NCI-H1092 (cell line): ENCODE measurements at places on chromosomes 13 and 19.

DNA sequence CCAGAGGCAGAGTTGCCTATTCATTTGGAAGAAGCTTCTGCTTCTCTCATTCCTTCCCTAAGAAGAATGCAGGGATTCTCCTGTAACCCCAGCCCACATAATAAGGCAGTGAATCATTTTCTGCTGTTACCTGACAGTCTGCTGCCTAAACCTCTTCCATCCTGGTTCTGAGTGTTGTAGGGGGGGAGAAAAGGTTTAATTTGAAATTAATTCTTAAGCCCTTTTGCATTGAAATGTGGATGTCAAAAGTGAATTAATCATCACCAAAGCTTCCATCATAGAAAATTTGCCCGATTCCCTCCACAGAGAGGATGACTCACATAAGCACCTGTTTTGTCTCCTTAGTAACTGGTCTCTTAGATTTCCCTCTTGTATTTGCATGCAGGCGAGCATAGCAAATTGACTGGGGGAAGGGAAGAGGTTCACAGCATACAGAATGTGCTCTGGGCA lies 146.7 kb upstream of the FNDC3A start:
- peak; percentile 70 for DNase-seq

DNA sequence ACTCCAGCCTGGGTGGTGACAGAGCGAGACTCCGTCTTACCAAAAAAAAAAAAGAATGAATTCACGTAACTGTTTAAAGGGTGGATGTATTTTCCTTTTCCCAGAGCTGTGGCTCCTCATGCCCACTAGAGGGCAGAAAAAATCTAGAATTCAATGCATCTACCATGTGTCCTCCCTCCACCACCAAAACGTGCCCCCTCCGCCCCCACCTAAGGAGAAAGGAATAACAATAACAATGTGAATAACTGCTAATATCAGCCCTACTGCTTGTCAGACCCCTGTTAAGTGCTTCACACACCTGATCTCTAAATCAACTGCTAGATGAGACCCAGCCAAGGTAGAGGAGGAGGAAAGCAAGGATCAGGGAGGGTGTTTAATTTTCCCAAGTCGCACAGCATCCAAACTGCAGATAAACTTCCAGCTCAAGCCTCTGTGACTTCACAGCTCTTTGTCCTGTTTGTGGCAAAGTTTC lies 20.2 kb upstream of the PNMA8B start:
- DNase-seq: no peak

- DNase-seq: no peak
Measured at GRCh38 chr19:51319649-51320279, 8.3 kb downstream of the IGLON5 start.

DNA sequence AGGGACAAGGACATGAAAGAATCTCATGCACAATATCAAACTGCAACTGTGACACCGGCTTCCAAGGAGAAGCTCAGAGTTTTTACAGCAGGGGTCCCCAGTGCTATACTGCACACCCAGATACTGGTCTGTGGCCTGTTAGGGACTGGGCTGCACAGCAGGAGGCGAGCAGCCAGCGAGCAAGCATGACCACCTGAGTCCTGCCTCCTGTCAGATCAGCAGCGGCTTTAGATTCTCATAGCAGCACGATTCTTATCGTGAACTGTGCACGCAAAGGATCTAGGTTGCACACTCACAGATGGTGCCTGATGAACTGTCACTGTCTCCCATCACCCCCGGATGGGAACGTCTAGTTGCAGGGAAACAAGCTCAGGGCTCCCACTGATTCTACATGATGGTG lies 13.1 kb upstream of the CD22 start:
- DNase-seq: no peak

DNA sequence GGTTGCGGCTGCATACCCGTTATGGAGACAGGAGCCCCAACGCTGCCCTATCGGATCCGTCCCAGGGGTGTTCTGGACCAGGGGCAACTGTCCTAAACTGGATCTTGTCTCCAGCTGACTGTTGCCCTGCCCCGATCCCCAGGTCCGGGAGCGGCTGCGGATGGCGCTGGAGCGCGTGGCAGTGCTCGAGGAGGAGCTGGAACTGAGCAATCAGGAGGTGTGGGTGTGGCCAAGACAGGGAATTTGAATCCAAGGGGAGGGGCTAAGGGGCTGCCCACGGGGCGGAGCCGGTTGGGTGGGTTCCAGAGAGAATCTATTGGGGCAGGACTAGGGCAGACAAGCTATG lies 9.9 kb downstream of the PPFIA3 start:
- no peak for DNase-seq

GRCh38 chr13:91232716-91233115 lies 114.8 kb upstream of the MIR17HG start:
- no peak for DNase-seq

DNA sequence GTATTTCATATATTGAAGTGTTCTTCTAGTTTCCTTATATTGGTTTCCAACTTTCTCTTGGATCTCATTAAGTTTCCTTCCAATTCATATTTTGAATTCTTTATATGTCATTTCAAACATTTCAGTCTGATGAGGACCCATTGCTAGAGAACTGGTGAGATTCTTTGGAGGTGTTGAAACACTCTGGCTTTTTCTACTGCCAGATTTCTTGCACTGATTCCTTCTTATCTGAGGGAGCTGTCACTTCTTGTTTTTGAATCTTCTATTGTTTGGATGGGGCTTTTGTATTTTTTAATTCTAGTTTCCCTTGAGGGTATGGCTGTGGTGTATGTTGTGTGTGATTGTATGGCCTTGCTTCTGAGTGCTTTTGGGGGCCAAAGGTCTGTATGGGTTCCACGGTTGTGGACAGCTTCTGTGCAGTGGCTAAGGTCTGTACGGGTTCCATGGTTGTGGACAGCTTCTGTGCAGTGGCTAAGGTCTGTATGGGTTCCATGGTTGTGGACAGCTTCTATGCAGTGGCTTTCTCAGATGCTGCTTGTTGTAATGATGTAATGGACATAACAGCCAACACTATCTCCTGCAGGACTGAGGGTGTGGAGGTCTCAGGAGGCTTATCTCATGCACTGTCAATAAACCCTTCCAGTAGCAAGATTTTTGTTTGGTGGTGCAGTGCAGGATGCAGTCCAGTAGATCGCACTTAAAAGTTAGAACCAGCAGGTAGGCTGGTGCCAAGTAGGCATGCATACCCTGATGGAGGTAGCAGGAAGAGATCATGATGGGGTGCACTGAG lies 36.8 kb downstream of the ACSBG2 start:
- no peak for DNase-seq

DNA sequence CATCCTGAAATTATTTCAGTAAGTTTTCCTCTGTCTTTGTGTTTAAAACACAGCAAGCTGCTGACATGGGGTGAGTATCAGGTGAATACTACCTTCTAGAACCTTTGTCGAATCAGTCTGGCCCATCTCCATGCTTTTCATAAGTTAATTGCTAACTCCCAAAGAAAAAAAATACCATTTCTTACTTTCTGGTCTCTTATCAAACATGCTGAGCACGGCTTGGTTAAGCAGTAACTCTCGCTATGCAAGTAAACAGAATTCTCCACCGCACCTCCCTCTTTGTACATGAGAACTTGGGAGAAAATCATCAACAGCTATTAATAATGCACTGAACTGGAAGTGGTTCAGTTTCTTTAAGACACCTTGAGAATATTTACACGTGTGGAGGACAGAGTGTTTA lies 88.6 kb downstream of the FGF9 start:
- DNase-seq: no peak

DNA sequence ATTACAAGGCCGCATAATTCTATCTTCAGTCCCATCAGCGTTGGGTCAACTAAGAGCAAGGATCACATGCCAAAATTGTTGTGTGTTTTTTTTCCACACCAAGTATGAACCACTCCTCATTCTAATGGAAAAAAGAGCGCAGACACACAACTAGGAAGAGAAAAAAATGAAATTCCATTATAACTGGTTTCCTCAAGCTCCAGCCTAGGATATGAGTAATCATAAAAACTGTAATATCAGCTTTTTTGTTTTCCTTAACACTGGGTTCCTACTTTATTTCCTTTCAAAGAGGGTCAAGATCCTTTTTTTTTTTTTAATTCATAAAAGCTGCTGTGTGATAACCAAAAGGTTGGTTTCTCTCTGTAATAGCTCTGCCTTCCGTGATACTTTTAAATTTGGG lies 19.4 kb downstream of the TSHZ3 start:
- no peak for DNase-seq

DNA sequence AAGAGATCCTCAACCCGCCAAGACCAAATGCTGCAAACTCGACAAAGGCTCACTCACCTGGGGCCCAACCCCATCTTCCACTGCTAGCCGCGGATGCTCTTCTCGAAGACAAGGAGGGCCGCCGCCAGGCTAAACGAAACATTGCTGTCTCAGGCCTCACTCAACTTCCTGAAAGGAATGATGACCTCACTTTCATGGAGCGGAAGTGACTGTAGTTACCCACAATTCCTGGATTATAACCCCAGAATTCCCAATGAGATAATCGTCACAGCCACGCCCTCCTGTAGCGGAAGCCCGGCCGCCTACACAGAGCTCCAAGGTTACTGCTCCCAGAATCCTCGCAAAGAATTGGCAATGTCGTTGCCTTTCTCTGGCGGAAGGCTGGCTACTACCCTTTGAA lies 10.5 kb upstream of the ZNF112 start:
- DNase-seq: no peak

GRCh38 chr19:5137571-5138124 lies 168.7 kb downstream of the KDM4B start:
- DNase-seq: no peak

DNA sequence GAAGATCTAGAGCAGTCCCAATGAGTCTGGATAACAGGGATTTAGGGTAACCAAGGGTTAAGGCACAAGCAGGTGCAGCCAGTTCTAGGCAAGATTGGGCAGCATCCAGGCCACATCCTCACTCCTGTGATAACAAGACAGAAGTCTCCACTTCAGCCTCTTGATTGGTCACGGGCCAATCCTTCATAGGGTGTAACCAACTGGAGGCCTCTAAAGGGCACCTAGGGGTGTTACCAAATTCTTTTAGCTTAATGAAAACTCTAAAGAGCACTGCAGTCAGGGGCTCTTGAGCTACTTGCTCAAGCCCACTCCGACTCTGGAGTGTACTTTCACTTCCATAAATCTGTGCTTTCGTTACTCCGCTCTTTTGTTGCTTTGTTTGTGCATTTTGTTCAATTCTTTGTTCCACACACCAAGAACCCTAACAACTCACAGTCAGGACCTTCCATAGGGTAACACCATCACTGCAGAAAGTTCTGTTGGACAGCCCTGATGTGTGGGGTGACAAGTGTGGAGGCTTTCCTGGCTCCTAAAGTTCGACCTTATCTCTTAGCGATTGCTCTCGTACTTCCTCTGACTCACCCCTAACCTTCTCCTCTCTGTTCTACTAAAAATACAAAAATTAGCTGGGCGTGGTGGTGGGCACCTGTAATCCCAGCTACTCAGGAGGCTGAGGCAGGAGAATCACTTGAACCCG lies 36.1 kb downstream of the ZSWIM9 start:
- no peak for DNase-seq

GRCh38 chr19:50639121-50640112 lies at the start of gene SYT3:
Gene SYT3, minus strand, starts transcription at chr19:50639881. Its CDS starts 2,470 bp downstream, at chr19:50637411.
- no peak for DNase-seq

DNA sequence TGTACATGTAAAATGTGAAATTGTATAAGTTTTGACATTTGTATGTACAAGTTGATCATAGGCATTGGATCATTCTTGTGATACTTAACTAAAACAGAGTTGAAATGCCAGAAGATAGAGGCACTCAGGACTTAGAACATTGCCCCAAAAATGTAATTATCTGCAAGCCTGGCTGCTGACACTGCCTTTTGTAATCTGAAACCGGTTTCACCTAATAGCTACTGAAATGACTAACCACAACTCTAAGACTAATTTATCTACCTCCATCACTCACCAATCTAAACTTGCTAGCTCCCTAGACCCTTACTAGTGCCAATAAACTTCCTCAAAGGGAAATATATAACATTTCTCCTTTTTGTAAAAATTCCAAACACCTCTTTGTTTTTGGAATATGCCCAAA lies 2596.2 kb downstream of the PCDH9 start:
- no peak for DNase-seq

GRCh38 chr13:73057284-73058063 lies 1.3 kb upstream of the KLF5 start:
- no peak for DNase-seq

GRCh38 chr19:45469945-45470761 lies 2.4 kb downstream of the FOSB start:
- no peak for DNase-seq

DNA sequence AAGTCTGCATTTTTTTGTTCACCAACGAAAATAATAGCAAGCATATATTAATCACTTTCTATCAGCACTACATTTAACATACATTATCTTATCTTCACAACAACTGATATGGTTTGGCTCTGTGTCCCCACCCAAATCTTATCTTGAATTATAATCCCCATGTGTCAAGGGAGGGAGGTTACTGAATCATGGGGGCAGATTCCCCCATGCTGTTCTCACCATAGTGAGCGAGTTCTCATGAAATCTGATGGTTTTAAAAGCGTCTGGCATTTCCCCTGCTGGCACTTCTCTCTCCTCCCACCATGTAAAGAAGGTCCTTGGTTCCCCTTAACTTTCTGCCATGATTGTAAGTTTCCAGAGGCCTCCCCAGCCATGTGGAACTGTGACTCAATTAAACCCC lies 235.7 kb upstream of the RXFP2 start:
- DNase-seq: no peak

- DNase-seq: peak; percentile 13
Measured at GRCh38 chr13:97627566-97627965, 193.6 kb downstream of the RAP2A start.

DNA sequence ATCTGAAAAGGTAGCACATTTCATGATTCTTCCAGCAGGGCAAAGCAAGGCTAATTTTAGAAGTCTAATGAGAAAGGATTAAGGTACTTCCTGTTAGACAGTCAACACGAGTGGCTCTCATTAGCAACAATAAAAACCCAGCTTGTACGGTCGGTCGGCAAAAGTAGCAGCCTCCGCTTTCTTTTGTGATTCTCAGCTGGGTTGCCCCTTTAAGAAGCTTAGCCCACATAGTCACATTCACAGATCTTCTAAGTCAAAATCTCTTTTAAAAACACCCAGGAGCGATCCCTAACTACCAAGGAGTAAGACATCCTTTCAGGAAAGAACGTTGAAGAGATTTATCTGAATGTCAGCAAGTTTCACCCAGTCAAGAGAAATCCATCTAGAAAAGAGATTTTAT lies 684.8 kb downstream of the DIAPH3 start:
- DNase-seq: no peak

DNA sequence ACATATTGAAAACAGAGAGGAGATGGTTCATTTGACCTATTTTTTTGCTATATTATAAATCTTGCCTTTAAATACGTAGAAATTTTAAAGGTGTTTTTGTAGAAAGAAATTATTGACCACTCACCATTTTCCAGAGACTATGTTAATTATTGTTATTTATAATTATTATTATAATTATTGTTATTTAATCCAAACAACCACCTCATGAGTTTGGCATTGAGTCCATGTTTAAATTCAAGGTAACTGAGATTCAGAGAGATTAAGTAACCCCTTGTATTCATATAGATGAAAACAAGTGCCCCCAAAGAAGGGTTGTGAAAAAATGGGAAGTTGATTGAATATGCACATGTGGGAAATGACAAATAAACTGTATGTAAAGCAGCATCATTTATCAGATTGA lies 692.5 kb upstream of the MIR17HG start:
- no peak for DNase-seq

- peak; percentile 59 for DNase-seq
Measured at GRCh38 chr19:572743-573518, 535 bp downstream of the BSG start.
